ENCODE measurements at places on chromosomes 5 and 9.
A peak's percentile ranks its signal among the peaks of the same experiment; 100 is the strongest.

GRCh38 chr5:5979761-5980537 is 398.4 kb downstream of the MED10 start:
- DNase-seq = no peak

- DNase-seq = no peak
Observed at GRCh38 chr5:34657274-34657921, 1.3 kb downstream of the RAI14 start.

GRCh38 chr5:106292654-106293053 is 1378.1 kb downstream of the EFNA5 start:
- DNase-seq = no peak

GRCh38 chr9:110156902-110157301 is 51.1 kb downstream of the C9orf152 start:
- DNase-seq = no peak

GRCh38 chr9:127504887-127505251 is 53.6 kb downstream of the LRSAM1 start:
- no peak for DNase-seq

DNA sequence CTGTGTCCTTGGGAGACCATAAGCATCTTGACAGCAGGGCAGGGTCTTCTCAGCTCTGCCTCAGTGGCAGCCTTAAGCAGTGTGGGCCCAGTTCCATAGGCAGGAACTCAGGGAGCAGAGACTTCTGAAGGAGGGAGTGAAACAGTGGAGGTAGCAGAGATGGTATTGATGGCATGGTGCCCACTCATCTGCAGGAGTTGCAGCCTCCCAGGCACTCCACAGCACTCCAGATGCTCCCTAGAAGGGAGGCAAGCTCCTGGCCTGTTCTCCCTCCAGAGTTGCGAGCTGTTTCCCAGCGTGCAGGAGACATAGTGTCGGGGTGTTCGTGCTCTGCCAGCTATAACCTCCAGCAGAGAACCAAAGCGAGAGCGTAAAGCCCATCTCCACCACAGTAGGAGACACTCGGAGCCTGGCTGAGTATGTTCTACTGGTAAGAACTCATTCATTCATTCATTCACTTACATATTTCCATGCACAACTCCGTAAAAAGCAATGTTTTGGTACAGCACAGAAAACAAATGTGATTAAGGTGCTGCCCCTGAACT is 31.4 kb upstream of the UNC5A start:
- no peak for DNase-seq

DNA sequence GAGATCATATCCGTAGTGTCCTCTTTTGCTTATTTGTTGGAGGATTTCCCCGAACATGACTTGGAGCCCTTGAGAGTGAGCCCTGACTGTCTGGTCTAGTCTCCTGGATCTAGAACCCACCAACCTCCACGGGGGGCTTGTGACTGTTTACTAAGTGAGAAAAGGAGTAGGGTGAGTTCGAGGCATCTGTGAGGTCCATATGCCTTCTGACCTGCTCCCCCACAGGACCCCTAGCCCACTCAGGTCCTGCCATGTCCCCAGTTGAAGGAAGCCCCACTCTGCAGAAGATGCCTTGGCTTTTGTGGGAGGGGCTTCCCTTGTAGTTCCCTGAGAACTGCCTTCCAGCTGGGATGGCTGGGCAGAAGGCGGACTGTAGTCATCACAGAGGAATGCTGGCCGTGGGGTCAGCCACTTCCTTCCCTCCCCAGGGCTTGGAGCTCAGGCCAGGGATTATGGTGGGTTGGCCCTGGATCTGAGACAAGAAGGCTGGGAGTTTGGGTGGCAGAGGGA is 7.0 kb upstream of the IRF1 start:
- no peak for DNase-seq

DNA sequence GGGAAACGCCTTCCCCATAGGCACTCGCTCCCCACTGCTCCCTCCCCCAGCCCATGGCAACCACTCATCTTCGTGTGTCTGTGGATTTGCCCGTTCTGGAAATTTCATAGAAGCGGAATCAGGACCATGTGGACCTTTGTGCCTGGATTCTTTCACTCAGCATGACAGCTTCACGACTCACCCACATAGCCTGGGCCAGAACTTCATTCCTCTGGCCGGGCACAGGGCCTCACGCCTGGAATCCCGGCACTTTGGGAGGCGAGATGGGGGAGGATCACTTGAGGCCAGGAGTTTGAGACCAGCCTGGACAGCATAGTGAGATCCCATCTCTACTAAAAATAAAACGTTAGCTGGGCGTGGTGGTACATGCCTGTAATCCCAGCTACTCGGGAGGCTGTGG is 12.1 kb upstream of the DIPK1B start:
- no peak for DNase-seq

- DNase-seq = no peak
Observed at GRCh38 chr5:150001660-150002486, 1.3 kb downstream of the HMGXB3 start.

GRCh38 chr9:32258482-32258881 is 126.0 kb upstream of the ACO1 start:
- no peak for DNase-seq

- no peak for DNase-seq
Observed at GRCh38 chr5:131068893-131069643, 96.0 kb downstream of the HINT1 start.

DNA sequence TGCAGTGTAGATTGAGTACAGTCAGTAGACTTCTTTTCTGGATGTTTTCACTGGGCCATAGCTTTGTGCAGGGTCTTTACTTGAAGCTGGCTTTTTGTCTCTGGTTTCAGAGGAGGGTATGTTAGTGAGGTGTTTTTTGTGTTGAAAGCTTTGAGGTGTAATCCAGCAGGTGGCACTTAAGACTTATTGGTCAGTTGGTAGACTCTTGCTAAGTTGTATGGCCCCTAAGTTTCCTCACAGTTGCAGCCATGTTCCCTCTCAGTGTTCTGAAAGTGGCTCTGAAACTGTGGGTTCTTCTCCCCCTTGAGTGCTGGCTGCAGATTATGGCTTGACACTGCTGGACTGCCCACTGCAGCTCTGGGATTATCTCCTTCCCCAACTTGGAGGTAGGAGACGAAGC is 55.7 kb upstream of the SLC44A1 start:
- no peak for DNase-seq

DNA sequence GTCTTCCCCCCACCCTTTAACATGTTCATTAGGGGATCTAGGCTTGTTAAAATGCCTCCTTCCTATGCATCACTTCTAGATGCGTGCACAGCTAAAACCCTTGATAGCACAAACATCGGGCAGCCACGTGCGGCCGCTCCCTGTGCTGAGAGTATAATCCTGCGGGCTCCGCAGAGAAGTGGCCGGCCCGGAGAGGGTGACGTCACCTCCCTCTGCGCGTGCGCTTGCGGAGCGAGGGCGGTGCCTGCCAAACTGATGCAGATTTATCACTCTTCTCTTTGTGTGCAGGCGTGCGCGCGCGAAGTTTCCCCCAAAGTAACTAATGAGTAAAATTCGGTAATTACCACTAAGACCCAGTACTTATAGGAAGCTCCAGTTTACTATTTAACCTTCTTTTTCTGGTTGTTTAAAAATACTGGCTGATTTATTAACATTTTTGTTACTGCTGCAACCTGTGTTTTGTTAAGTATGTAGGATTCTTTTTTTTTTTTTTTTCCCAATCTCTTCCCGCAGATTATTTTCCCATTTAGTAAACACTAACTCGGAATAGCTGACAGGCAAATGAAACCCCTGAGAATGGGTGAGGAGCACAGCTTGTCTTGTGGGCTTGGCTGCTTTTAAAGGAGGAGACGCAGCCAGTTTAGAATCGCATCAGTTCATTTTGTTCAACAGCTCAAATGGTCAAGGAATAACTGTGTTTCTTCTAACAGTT is 121.6 kb downstream of the TRIO start:
- DNase-seq = peak; percentile 38

Data from activated gamma-delta T cell (primary cell).